ENCODE measurements at places on chromosomes 11 and 22. TPM values are rescaled to one million over a fixed set of nuclear protein-coding genes. Genes with fewer than 3 reads are reported as not detected.

RAC2 gene
- 21.9 TPM for total RNA-seq

DNA sequence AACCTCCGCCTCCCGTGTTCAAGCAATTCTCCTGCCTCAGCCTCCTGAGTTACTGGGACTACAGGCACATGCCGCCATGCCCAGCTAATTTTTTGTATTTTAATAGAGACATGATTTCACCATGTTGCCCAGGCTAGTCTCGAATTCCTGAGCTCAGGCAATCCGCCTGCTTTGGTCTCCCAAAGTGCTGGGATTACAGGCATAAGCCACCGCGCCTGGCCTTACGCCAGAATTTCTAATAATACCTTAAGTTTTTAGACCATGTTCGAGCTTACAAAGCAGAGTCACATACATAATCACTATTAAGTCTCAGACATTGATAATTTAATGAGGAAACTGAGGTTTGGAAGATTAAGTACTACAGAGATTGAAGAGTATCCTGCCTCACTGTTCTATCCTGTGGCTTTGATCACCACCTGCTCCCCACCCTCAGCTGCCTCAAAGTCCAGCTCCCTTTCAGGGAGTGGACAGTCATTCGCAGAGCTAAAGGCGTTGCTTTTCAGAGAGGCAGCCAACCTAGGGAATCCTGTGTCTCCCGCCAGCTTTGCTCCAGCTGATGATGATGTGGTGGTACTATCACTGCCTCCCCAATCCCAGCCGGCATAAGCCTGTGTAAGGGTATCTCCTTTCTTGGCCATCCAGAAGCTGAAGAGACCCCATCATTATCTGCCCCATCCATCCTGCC, 7.7 kb downstream of the UBASH3B start:
- H3K4me3 ChIP-seq: no peak overlapping the region
- DNase-seq: no peak
- no peaks in the 10 kb centered on the region for H3K4me1 ChIP-seq
- H3K27me3 ChIP-seq: no peaks in the 10 kb centered on the region
- no peaks in the 10 kb centered on the region for H3K36me3 ChIP-seq

GRCh38 chr11:100918551-100919500, 210.8 kb downstream of the PGR start:
- no peaks in the 10 kb centered on the region for H3K36me3 ChIP-seq
- peaks cover 5% of the 10 kb centered on the region for H3K4me1 ChIP-seq
- H3K27ac ChIP-seq: no peak overlapping the region
- H3K4me3 ChIP-seq: no peak overlapping the region
- no peaks in the 10 kb centered on the region for H3K27me3 ChIP-seq

OAF gene
- 51.5 TPM for total RNA-seq

SLC5A4 gene
- 0.19 TPM for total RNA-seq

NAALADL1 gene
- 34.5 TPM for total RNA-seq

GRCh38 chr11:93196816-93197379, 893 bp downstream of the SLC36A4 start:
- H3K4me1 ChIP-seq: no peaks in the 10 kb centered on the region
- H3K4me3 ChIP-seq: peak overlapping the region; percentile 73
- H3K36me3 ChIP-seq: no peaks in the 10 kb centered on the region
- no peaks in the 10 kb centered on the region for H3K27me3 ChIP-seq

GRCh38 chr11:66494458-66494857, 14.2 kb downstream of the DPP3 start:
- no peaks in the 10 kb centered on the region for H3K27me3 ChIP-seq
- H3K4me3 ChIP-seq: no peak overlapping the region
- peaks cover 92% of the 10 kb centered on the region for H3K36me3 ChIP-seq

CBLIF gene
- total RNA-seq: not detected

DNA sequence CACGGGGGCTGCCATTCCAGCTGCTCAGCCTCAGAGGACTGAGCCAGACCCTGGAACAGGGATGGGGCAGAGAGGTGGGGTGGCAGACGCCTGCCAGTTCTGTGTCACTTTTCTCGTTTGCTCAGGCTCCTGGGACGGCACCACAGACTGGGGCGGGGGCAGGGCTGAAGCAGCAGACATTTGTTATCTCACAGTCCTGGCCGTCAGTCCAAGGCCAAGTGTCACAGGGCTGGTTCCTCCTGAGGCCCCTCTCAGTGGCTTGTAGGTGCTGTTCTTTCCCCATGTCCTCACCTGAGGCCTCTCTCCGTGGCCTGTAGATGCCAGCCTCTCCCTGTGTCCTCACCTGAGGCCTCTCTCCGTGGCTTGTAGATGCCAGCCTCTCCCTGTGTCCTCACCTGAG, 24.7 kb downstream of the TPCN2 start:
- H3K27ac ChIP-seq: peak overlapping the region; percentile 84
- H3K4me3 ChIP-seq: no peak overlapping the region
- H3K4me1 ChIP-seq: peaks cover 31% of the 10 kb centered on the region
- no peak for DNase-seq
- no peaks in the 10 kb centered on the region for H3K27me3 ChIP-seq

TNNI2 gene
- 4.2 TPM for total RNA-seq

TMPRSS6 gene
- total RNA-seq: not detected

GRCh38 chr22:38311323-38311620, 6.0 kb downstream of the CSNK1E start:
- H3K36me3 ChIP-seq: peaks cover 50% of the 10 kb centered on the region
- no peak for DNase-seq
- peaks cover 98% of the 10 kb centered on the region for H3K4me1 ChIP-seq
- H3K4me3 ChIP-seq: no peak overlapping the region
- no peaks in the 10 kb centered on the region for H3K27me3 ChIP-seq

PDGFD gene
- total RNA-seq: 8.4 TPM

All from esophagus muscularis mucosa (tissue), 4 donors.